T-helper 9 cell (primary cell): ENCODE measurements at places on chromosomes 5 and 9.

GRCh38 chr5:100004969-100005368 lies 530.2 kb upstream of the FAM174A start:
- DNase-seq, result no peak

GRCh38 chr9:23841304-23841703 lies 15.3 kb upstream of the ELAVL2 start:
- DNase-seq, result no peak

DNA sequence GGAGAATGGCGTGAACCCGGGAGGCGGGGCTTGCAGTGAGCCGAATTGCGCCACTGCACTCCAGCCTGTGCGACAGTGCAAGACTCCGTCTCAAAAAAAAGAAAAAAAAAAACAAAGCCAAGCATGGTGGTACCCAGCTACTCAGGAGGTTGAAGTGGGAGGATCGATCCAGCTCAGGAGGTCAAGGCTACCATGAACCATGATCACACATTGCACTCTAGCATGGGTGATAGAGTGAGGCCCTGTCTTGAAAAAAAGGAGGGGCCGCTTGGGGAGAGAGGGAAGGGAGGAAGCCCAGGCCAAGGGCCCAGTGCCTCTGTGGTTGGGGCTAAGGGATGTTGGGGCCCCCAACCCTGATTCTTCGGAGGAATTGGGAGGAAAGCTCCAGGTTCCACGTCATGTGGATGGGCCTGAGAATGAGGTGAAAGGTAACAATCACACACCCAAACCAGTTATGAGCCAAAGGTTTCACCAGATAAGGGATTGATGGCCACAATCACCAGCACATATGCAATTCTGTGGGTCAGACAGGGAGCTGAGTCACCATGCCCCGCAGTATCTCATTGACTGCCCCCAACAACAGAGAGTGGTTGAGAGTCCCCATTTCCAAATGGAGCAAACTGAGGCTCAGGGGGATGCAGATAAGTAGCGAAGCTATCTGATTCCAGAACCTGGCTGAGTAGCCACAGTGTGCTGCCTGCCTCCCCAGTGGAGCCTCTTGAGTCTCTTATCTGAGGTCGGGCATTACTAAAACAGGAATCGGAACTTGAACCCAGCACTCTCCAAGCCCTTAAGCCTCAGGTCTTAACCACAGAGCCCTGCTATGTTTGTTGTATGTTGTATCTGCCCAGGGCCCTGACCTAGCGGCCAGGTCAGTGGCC lies 20.5 kb downstream of the SWI5 start:
- DNase-seq, result no peak

GRCh38 chr5:173411791-173412555 lies 83.8 kb upstream of the STC2 start:
- DNase-seq, result no peak

DNA sequence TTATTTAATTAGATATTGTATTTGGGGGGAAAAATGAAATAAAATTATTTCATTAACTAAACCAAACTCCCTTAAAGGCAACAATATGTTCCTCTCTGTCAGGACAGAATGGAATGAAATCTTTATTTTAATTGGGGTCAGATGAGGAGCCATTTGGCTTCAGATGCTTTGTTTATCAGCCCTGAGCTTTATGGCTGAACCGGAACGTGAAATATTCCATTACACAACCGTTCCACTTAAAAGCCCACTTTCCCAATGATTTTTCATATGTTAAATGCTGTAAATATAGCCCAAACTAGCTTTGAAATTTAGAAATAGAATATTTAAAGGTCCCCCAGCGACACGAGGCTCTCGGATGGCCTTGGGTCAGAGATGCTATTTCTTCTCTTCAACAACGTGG lies 149.5 kb downstream of the CRB2 start:
- DNase-seq, result no peak

DNA sequence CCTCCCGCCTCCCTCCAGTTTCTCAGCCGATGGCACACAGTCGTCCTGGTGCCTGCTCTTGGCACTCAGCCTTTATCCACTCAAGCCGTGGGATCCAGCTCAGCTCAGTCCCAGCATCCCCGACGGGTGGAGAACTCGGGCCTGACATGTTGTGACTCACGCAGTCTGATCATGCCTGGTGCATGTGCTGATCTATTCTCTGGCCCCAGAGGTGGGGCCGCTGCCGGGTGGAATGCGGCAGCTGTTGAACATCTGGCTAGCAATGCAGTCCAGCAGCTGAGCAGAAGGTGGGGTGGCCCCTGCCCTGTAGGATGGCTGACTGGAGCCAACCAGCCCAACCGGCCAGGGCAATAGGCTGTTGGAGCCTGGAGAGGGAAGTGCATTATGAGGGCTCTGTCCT lies 1.7 kb upstream of the AIF1L start:
- DNase-seq, result no peak

DNA sequence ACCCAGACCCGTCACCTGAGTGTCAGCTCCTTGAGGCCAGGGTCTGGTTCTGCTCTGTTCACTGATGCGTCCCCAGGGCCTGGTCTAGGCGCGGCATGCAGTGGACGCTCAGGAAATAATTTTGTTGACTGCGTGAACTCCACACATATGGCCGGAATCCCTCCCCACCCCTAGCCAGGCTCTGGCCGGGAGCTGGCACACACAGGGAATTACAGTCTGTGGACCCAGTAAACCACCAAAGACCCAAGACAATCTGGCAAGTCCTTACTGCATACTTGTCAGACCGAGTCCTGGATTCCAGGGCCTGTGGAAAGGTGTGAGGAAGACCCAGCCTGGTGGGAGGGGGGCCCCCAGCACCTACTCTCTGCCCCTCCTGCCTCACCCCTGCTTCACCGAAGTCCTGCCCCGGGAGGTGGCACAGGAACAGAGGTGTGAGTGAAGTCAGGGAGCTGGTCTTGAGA lies 113.0 kb upstream of the IER5L start:
- no peak for DNase-seq

DNA sequence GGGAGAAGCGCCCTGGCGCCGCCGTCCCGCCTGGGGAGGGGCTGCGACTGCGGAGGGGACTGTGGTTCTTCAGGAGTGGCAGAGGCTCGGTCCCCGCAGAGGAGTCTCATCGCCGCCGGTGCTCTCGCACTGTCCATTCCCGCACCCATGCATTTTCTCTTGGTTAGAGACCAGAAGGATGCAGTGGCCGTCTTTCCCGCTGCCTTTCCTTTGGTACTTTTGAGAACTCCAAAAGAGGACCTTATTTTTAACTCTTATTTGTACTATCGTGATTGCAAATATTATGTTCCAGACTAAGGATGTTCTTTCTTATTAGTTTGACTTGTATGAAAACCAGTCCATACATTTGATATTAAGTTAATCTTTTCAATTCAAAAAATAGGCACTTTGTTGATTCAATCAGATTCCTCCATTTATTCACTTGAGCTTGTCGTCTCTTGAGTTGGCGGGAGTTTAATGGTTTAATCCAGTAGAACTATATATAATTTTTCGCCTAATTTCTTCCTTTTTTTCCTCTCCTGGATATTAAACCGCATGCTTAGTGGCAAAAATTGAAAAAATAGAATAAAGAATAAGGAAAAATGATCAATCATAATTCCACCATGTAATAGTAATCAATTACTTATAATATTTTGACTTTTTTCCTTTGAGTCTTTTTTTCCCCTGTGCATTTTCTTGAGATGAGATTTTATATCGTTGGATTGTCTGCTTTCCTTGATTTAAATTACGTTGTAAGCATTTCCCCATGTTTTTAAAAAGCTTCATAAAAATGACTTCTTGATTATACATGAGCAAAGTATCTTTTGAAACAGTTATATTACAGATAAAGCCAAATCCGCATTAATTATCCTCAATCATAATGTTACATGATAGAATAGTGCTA lies 861 bp downstream of the ZFYVE16 start:
- peak; percentile 42 for DNase-seq

DNA sequence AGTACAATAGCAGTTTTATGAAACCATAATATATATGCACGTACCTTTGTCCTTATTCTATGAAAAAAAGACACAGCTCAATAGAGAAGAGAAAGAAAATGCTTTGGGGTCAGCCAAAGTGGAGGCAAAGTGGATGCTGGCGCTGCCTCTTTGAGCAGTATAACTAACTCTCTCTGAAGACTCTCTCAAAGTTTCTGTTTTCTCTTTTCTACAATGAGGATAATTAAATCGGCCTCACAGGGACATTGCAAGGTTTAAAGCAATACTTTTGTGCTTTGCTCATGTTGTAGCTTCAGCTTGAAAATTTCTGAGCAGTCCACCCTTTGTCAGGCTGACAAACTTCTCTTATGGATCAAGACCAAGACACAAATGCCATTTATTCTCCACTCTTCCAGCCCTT lies 455.1 kb upstream of the MPDZ start:
- DNase-seq, result no peak

DNA sequence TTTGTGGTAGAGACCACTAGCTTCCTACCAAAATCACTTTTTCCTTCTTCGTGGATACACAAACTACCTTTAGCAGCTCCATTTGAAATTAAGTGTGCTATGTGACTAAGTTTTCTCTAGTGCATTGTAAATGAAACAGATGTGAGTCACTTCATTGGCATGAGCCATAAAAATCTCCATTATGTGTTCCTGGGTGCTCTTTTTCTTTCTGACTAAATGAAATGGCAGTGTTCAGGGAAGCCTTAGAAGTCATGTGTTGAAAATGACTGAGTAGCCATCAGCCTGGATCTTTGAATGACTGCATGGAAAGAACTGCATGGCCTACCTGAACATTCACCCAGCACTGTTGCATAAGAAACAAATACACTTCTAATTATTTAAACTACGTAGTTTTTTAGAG lies 107.9 kb downstream of the NDUFAF2 start:
- no peak for DNase-seq

- DNase-seq, result no peak
Measured at GRCh38 chr5:53962306-53962705, 348.1 kb downstream of the ARL15 start.

GRCh38 chr5:22314548-22314947 lies 538.6 kb downstream of the CDH12 start:
- no peak for DNase-seq

DNA sequence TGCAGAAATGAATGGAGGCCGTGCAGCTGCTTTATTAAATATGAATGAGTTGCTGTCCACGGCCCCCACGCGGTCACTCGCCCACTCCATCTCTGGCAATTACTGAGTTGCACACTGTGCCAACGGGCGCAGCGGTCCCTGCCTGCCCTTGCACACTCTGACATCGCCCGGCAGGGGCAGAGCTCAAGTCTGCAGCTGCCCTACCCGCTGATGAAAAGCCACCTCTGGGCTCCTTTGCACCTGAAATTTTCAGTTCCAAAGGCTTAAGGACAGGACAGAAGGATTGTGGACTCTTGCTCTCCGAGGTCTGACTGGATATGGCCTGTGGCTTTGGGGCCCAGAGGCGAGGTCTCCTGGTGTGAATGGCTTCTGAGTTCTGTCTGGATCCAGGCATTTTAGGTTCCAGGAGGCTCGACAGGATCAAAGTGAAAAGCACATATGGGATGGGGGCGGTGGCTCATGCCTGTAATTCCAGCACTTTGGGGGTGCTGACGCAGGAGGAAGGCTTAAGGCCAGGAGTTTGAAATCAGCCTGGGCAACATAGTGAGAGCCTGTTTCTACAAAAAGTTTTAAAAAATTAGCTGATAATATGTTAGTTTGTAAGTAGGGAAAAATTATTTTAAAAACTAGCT lies 201.8 kb downstream of the PAX5 start:
- no peak for DNase-seq

- no peak for DNase-seq
Measured at GRCh38 chr5:138545919-138546562, 3.0 kb upstream of the ETF1 start.

DNA sequence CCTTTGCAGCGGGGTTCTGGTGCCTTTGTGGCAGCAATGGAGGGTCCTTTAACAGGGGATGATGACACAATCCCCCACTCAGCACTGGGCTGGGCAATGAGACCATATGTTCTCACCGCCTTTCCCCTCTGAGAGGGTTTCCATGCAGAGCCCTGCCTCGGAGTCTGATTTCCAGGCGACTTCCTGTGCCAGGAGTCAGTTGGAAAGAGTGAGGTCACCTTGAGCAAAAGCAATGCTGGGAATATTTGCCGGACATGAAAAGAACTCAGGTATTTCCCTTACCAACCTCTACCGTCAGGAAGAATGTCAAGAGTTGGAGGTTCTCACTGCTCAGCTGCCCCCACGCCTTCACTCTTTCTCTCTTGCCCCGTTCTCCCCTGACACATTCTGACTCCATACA lies 284.2 kb upstream of the IRX1 start:
- DNase-seq, result no peak
